Testis (tissue), 5 donors: ENCODE measurements at places on chromosomes 1 and 21.

GRCh38 chr1:196355206-196355786, 252.9 kb downstream of the KCNT2 start:
- no peak for DNase-seq

- no peak for DNase-seq
Observed at GRCh38 chr1:19534281-19534680, 48.9 kb upstream of the CAPZB start.

DNA sequence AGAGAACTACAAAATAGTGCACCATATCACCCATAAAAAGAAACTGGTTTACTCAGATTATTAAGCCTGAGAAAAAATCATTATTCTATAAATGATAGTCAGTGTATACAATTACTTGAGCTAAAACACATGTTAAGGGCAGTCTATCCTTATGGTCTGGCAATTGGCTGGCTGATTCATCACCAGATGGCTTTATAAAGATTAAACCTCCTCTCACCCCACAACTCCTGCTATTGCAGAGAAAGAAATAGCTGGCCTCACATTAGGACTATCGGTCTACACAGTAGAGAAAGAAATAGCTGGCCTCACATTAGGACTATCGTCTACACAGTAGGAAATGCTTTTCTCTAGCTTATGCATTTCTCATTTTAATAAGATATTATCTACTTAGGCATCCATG, 21.2 kb downstream of the CEP170 start:
- DNase-seq, result no peak

DNA sequence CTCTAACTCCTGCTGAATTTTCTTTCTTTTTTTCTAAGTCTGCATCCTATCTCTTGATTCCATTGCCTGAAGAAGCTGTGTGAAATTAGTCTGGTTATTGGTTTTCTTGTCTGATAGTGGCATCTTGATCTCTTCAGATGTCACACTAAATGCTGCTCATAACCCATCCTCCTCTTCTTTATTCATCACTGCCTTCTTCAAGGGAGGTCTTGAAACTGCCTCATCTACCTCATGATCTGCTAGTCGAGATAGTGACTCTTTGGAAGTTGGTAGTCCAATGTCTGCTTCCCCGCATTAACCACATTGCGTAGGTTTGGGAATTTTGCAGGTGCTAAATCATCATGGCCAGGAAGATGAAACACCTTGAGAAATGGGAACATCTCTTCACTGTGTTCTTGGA, 15.7 kb downstream of the DYRK3 start:
- no peak for DNase-seq

- no peak for DNase-seq
Observed at GRCh38 chr21:29640080-29640508, 299.7 kb downstream of the GRIK1 start.

GRCh38 chr1:171468120-171468750, 17.1 kb upstream of the PRRC2C start:
- DNase-seq, result no peak

GRCh38 chr1:76942549-76942948, 75.3 kb downstream of the ST6GALNAC5 start:
- DNase-seq, result no peak

DNA sequence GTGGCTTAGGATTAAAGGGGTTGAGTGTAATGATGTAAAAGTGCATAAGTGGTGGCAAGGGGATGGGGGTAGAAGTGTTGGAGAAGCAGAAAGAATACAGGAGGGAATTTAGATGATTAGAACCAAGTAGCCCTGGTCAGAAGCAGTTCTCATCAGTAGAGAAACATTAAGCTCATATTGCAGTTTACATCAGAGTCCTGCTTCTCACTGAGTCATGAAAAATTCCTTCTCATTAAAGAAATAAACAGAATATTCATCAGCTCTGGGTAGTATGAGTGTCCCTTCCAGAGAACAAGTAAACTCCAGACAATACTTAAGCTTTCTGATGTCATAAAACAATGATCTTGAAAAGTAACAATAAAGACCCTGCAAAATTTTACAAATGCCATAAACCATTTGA, 36.5 kb downstream of the LRRIQ3 start:
- DNase-seq, result no peak

DNA sequence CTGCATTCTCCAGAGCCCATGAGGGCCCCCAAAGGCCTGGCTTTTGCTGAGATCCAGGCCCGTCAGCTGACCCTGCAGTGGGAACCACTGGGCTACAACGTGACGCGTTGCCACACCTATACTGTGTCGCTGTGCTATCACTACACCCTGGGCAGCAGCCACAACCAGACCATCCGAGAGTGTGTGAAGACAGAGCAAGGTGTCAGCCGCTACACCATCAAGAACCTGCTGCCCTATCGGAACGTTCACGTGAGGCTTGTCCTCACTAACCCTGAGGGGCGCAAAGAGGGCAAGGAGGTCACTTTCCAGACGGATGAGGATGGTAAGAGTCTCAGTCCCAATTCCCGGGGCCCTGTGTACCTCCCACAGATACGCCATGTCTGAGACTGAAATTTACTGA, 39.1 kb downstream of the PTPRU start:
- no peak for DNase-seq

- no peak for DNase-seq
Observed at GRCh38 chr1:211546543-211546942, 32.4 kb downstream of the SLC30A1 start.

DNA sequence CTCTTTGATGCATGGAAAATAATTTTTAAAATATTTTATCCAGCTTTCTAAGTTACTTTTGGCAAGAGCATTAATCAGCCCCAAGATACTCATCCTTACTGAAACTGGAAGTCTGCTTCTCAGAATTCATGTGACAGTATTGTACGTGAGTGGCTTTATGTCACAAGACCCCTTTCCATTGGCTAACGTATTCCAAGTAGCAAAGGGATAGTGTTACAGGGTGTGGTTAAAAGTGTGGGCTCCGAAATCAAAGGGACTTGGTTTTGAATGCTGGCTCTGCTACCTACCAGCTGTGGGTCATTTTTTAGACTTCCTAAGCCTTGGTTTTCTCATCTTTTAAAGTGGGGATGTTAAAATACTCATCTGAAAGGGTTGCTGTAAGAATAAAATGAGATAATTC, 91.7 kb downstream of the RHOU start:
- DNase-seq, result no peak

DNA sequence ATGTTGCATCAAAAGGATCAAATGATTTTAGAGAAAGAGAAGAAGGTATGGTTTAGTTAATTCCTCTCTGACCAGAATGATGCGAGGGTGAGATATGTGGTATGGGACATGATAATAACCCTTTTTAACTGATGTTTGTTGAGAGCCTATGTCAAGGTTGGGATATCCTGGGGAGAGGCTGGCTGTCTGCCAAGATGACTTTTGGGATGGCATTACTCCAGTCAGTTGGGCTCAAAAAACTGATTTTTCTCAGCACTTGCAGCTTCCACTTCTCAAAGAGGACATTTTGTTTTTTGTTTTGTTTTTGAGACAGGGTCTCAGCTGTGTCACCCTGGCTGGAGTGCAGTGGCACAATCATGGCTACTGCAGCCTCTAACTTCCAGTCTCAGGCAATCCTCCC, 17.7 kb upstream of the STX12 start:
- DNase-seq, result no peak

GRCh38 chr1:248871837-248872401, 13.0 kb upstream of the ZNF692 start:
- no peak for DNase-seq

DNA sequence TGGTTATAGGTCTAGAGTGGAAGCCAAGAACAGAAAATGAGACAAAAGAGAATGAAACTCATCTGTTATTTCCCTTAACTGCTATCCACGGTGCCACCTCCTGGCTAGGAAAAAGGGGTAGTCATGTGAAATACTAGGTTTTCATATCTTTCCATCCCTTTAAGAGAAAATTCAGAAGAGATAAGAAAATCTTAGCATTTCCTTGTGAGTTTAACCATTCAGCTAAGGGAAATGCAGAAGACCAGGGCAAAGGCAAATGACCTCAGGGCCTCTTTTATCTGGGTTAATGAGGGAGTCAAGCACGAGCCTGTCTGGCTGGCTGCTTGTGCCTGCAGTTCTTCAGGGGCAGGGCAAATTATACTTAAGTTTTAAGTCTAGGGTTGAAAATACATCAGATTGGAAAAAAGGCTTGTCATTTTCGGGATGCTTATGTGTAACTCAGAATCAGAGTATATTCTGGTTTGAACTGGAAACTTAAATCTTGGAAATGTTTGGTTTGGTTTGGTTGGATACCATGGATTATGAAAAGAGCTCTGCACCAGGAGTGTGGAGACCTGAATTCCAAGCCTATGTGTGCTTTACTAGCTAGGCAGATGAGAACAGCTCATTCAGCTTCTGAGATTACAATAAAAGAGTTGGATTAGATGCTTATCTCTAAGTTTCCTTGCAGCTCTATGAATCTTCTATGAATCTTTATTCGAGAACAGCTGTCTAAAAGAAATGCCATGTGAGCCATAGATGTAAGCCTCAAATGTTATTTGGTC, 19.9 kb downstream of the NIBAN1 start:
- DNase-seq, result peak; percentile 21

DNA sequence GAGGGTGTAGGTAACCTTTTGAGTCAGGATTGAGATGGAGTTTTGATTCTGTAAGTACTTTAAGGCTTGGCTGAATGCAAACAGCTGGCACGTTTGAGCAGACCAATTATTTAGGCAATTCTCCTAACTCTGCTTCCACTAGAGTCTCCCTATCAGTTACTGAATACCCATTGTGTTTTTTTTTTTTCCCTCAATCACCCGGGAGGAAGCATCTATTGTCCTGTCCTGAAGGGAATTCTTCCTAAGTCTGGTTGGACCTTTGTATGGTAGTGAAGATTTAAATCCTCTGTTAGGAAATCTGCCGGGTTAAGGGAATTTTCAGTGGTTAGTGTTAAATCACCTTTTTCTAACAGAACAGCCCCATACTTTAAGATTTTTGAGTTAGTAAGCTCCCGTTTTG, 571.2 kb upstream of the USP24 start:
- no peak for DNase-seq

GRCh38 chr1:34547046-34547674, 207.7 kb upstream of the GJB5 start:
- no peak for DNase-seq

- DNase-seq, result no peak
Observed at GRCh38 chr1:110710314-110710713, 35.6 kb upstream of the KCNA3 start.

- no peak for DNase-seq
Observed at GRCh38 chr21:32004291-32004690, 131.5 kb downstream of the HUNK start.

GRCh38 chr1:199089393-199090122, 450.7 kb downstream of the PTPRC start:
- DNase-seq, result no peak

- no peak for DNase-seq
Observed at GRCh38 chr1:206727981-206728696, 42.4 kb upstream of the IL19 start.

DNA sequence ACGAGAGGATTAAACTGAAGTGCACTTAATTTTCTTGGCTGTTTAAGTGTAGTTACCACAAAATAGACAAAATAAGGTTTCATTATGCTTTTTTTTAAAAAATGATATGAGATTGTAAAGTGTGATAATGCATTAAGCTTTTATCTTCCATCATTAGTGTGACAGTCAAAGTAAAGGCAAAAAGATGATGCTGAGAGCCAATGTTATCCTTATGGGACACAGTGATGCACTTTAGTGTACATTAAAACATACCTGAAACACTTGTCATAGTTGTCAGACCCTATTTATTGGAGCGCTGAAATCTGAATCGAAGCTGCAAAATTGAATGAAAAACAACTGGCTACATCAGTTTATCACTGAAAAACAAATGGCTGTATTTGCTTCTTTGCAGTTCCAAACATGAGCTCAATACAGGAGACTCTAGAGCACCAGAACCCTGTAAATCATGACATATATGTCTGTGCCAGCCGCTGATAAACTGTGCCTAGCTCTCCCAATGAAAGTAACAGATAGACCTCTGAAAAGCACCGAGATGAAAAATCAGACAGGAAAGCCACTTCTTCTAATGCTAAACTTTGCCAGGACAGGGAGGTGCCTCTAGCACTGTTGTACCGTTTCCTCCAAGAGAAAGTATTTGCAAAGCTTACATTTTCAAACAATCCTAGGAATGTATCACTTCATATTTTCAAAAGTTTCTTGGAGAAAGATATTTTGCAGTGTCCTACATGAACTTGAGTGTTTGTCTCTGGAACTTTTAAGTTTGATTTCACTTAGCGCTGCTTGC, 120.7 kb upstream of the TMPRSS15 start:
- no peak for DNase-seq

DNA sequence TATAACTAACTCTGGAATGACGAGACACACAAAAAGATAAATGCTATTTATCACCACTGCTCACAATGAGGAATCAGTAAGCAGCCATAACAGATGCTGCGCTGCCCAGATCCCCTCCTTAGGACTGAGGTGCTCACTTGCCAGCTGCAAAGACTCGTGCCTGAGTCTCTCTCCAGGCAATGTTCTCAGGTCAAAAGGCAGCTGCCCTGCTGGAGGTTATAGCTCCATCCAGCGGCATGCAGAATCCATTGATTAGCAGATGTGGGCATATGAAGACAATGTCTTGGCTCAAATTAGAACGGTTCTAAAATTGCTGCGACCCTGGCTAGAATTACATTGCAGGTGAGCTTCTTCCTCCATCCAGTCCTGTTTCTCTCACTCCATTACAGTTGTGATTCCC, 328.2 kb upstream of the CHRM3 start:
- DNase-seq, result no peak

- no peak for DNase-seq
Observed at GRCh38 chr21:24976238-24976637, 631.0 kb downstream of the MRPL39 start.

- DNase-seq, result no peak
Observed at GRCh38 chr1:231990388-231990787, 363.8 kb downstream of the DISC1 start.

DNA sequence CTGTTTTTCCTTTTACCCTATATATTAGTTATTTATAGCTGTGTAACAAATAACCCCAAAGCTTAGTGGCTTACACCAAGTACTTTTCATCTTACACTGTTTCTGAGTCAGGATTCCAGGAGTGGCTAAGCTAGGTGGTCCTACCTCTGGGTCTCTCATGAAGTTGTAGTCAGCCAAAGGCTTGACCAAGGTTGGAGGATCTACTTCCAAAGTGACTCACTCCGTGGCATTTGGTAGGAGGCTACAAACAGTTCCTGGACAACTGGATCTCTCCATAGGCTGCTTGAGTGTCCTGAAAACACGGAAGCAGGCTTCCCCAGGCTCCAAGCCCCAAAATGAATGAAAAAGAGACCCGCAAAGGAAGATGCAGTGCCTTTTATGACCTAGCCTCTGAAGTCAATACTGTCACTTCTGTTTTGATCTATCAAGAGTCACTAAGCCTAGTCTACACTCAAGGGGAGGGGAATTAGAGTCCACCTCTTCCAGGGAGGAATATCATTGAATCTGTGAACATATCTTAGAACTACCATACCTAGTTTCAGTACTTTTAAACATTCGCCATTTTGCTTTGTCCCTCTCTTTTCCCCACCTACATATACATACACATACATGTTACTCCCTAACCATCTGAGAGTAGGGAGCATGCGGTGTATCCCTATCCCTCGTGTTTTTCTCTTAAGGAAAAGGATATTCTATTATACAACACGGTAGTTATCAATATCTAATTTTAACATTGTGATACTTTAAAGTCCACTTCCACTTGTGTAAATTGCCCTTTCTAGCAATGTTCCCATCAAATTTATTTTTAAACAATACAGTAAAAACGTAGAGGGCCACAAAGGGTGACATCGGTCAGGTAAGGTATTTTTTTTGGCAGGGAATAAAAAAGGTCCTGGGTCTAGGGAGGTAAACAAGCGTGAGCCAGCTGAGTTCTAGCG, 67.2 kb downstream of the SLC35A3 start:
- no peak for DNase-seq
